Smooth muscle cell of trachea (primary cell): ENCODE measurements at places on chromosomes 12 and 14. TPM values are rescaled to one million over a fixed set of nuclear protein-coding genes. Genes with fewer than 3 reads are reported as not detected.

The FOXG1 gene
- total RNA-seq, result 0.44 and 0.83 TPM in 2 replicates

The SLC25A21 gene
- 0.73 and 0.83 TPM in 2 replicates for total RNA-seq

The TMEM19 gene
- total RNA-seq, result 17.2 and 29.1 TPM in 2 replicates

The TSHR gene
- 0.33 TPM in 1 of 2 replicates, not detected in the other for total RNA-seq

The TAS2R14 gene
- 2.3 and 4.1 TPM in 2 replicates for total RNA-seq

The HCAR3 gene
- total RNA-seq, result not detected in 2 replicates

The PROX2 gene
- not detected in 2 replicates for total RNA-seq

The WNT1 gene
- not detected in 2 replicates for total RNA-seq

The PRPH gene
- total RNA-seq, result 0.66 and 2.6 TPM in 2 replicates

The MAP3K9 gene
- 0.15 and 0.17 TPM in 2 replicates for total RNA-seq

The OR6J1 gene
- under 0.01 TPM in 1 of 2 replicates, not detected in the other for total RNA-seq

The LGMN gene
- total RNA-seq, result 14.8 and 25.1 TPM in 2 replicates

The ACSM4 gene
- not detected in 2 replicates for total RNA-seq

The ACTR10 gene
- total RNA-seq, result 56.6 and 60.0 TPM in 2 replicates

The SLC16A7 gene
- 79.2 and 110 TPM in 2 replicates for total RNA-seq

The MRPS35 gene
- 46.1 and 68.7 TPM in 2 replicates for total RNA-seq

The EML5 gene
- 0.44 and 0.50 TPM in 2 replicates for total RNA-seq

The EPYC gene
- total RNA-seq, result 0.15 TPM in 1 of 2 replicates, not detected in the other

The CELA1 gene
- not detected in 2 replicates for total RNA-seq

The BMAL2 gene
- 28.8 and 71.3 TPM in 2 replicates for total RNA-seq

The PGF gene
- 14.8 and 22.5 TPM in 2 replicates for total RNA-seq

The FGD4 gene
- 13.1 and 19.2 TPM in 2 replicates for total RNA-seq

The RDH16 gene
- total RNA-seq, result 0.15 and 0.17 TPM in 2 replicates
